ENCODE measurements at places on chromosomes 12 and 14. TPM values are rescaled to one million over a fixed set of nuclear protein-coding genes. Genes with fewer than 3 reads are reported as not detected.

GRCh38 chr14:82159624-82160023 lies 626.0 kb upstream of the SEL1L start:
- no peaks in the 10 kb centered on the region for H3K4me1 ChIP-seq
- H3K27ac ChIP-seq, result no peak overlapping the region
- H3K27me3 ChIP-seq, result no peaks in the 10 kb centered on the region
- DNase-seq, result no peak
- no peaks in the 10 kb centered on the region for H3K36me3 ChIP-seq

DNA sequence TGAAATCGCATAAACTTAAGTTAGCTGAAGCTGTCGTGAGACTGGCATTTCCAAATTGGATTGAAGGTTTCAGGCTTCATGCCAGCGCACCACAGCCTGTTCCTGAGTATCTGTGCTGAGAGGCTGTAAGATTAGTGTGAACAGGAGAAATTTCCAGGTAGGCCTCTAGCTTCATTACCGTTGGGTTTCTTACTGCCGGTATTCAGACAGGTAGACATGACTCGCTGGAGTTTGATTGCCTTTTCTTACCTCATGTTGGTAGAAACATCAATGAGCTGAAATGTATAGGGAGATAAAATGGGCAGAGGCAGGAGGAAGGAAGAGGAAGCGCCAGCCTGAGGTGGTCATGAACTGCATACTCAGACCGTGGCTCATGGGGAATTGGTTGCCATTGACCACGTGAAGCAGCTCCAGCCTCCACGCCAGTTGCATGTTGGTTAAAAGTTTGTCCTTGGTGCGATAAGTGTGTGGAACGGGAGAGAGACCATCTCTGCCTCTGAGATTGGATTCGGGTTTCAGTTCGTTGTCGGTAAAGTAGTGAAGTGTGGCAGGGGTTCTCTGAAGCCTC lies 42.3 kb upstream of the MMP17 start:
- peak overlapping the region; percentile 98 for H3K27ac ChIP-seq
- peaks cover 9% of the 10 kb centered on the region for H3K36me3 ChIP-seq
- H3K4me1 ChIP-seq, result peaks cover 45% of the 10 kb centered on the region
- DNase-seq, result peak; percentile 56

DNA sequence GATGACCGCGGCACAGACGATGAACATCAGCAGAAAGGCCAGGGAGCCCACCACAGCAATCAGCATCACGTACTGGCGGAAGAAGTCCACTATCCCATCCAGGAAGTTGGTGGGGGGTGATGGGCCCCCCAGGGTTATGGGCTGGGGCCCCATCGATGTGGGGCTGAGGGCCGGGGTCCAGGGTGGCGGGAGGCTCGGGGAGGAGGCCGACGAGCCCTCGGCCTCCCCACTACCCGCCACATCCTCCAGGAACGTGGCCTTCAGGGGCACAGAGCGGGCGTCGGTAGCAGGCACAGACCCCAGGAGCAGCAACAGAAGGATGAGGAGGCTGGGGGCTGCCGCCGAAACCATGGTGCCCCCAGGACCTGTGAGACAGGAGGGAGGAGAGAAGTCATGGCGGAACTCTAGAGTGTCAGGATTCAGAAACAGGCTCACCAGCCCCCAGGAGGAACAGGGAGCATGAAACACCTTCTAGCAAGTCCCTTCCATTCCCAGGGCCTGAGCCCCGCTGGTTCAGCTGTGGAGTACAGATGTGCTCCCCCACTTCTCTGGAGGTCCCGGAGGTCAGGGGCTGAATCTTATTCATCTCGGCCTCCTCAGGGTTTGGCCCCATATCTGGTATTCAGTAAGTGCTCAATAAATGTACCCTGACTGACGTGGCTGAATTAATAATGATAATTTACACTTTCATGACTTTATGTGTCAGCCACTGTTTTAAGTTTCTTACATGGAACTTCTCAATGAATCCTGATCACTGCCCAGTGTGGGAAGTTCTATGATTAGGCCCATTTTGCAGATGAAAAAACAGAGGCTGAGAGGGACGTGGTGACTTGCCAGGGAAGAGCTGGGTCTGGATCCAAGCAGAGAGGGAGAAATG lies 5.6 kb downstream of the TMEM119 start:
- peaks cover 28% of the 10 kb centered on the region for H3K4me1 ChIP-seq
- H3K36me3 ChIP-seq, result no peaks in the 10 kb centered on the region
- H3K4me3 ChIP-seq, result no peak overlapping the region
- no peak overlapping the region for H3K27ac ChIP-seq

SLC39A9 gene
- total RNA-seq, result 89.7 TPM

ADCY6 gene
- 24.8 TPM for total RNA-seq
